ENCODE measurements at places on chromosomes 5 and 9. TPM values are rescaled to one million over a fixed set of nuclear protein-coding genes. Genes with fewer than 3 reads are reported as not detected.

Gene BTNL3
- total RNA-seq: not detected

Gene RPL12
- total RNA-seq: 1,902 TPM

DNA sequence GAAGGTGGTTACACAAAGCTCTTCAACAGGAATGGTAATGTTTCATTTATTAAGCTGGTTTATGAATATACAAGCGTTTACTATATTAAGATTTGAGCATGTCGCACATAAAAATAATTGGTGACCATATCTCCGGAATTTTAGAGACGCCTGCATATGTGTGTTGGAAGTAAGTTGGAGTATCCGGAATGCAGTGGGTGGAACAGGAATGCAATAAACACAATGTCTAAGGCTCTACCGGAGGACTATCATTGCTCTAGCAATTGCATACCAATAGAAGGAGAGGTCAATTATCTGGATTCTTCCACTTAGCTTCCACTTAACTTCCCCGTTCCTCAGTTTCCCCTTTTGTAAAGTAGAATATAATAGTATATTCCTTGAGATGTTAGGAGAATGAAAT lies 1.1 kb upstream of the CEP78 start:
- DNase-seq: no peak

GRCh38 chr9:70438341-70438928 lies 24.0 kb upstream of the KLF9 start:
- no peak for DNase-seq

- DNase-seq: no peak
Measured at GRCh38 chr5:55492449-55492848, 42.3 kb downstream of the PLPP1 start.

Gene IFNA13
- not detected for total RNA-seq

DNA sequence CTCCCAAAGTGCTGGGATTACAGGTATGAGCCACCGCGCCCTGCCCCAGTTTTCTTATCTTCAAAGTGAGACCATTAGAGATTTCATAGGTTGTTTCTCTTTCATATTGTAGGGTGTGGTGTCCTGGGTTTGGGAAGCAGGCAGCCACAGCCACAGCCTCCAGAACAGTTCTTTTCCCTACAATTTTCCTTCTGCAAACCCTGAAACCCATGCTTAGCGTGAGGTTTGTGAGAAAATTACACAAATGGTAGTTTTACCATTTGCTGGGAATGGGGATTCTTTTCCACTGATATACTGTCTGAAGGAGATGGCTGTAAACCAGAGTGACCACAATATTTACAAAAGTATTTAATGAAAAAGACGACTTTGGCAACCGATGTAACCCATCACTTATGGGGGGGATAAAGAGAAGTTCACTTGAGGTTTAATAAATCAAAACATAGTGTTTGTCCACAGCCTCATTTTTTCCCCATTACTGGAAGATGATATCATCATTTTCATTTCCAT lies 26.7 kb upstream of the ECM2 start:
- DNase-seq: no peak

GRCh38 chr9:89318123-89319014 lies at the start of gene SECISBP2:
TSS of gene SECISBP2 (plus strand) at chr9:89318500. CDS start at chr9:89318577, 77 bp downstream.
- peak; percentile 93 for DNase-seq

GRCh38 chr5:77151501-77151900 lies 59.0 kb upstream of the PDE8B start:
- no peak for DNase-seq

DNA sequence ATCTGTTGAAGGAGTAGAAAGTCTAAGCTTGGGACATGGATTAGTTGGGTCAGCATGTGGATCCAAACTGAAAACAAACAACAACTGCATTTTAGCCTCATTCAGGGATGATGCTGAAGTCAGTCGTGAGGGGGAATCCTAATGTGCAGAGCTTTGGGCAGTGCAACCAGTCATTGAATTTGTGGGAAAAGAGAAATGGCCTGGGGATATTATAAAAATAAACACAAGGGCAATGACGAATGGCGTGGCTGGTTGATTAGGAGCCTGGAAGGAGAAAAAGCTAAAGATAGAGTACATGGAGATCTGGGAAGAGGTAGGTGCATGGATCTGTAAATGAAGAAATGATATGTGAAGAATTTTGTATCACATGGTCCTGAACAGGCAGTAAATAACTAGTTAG lies 477.6 kb downstream of the TLE1 start:
- DNase-seq: no peak

GRCh38 chr5:138111937-138112336 lies 27.3 kb downstream of the NME5 start:
- no peak for DNase-seq

DNA sequence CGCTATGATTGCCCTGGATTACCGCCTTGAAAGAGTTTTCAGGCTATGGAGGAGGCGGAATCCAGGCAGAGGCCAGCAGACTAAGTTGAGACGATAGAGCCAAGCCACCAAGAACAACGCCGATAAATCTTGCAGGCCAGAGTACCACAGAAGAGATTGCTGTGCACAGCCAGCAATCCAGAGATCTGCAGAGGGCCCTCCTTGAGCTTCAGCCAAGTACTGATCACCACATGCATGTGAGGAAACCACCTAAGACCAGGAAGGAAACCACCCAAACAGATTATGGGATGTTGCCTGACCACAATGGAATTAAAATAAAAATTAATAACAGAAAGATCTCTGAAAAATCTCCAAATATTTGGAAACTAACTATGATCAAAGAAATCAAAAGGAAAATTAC lies 74.9 kb downstream of the GCNT4 start:
- no peak for DNase-seq

Gene DEPDC1B
- total RNA-seq: 50.5 TPM

Gene CDKN2A
- 0.57 TPM for total RNA-seq

GRCh38 chr5:123928401-123928800 lies 416.4 kb downstream of the CSNK1G3 start:
- no peak for DNase-seq

DNA sequence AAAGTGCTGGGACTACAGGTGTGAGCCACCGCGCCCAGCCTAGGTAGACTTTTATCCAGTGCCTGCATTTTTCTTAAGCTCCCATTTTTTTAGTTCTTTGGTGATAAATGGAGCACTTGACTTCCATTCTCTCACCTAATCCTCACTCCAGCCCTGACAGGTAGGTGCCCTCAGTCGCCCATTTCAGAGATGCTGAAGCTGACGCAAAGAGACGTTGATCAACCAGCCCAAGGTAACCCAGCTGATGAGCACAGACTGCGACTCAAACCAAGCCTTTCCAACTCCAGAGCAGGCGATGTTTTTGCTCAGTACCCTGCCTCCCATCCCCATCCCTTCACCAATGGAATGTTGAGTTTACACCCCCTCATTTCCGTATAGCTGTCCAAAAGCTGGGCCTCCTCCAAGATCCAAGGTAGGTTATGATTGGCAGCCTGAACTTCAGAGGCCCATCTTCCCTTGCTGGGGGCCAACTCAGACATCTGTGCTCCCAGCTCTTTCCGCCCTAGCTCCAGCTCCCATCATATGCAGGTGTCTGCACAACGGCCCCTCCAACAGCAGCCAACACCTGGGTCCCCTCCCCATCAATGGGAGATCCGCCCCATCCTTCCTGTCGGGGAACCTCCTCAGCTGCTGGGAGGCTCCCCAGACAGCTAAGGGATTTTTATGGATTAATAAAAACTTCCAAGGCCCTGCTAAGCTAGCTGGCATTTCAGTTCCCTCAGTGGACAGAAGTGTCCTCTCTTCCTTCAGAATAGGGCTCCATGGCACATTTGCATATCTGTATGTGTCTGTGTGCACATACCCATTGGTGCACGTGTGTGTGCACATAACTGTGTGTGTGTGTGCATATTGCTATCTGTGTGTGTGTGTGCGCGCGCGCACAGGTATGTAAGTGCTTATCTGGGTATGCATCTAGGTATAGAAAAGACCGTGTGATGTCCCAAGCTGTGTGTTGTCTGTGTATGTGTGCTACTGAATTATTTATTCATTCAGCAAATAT lies 39.3 kb upstream of the VDAC1 start:
- no peak for DNase-seq

Gene C9orf43
- total RNA-seq: 0.28 TPM

Gene APBA1
- 0.94 TPM for total RNA-seq

- DNase-seq: peak; percentile 35
Measured at GRCh38 chr5:172569861-172570558, 71.1 kb upstream of the NEURL1B start.

- peak; percentile 35 for DNase-seq
Measured at GRCh38 chr9:87595610-87596009, 97.9 kb downstream of the DAPK1 start.

Measured in WTC11 (cell line).